ENCODE measurements at places on chromosomes 12 and 14.

- no peak for DNase-seq
Observed at GRCh38 chr12:106655577-106655976, 72.8 kb downstream of the RFX4 start.

- DNase-seq: no peak
Observed at GRCh38 chr12:12228402-12228801, 38.4 kb downstream of the LRP6 start.

- no peak for DNase-seq
Observed at GRCh38 chr12:2959505-2960389, 550 bp downstream of the TEAD4 start.

DNA sequence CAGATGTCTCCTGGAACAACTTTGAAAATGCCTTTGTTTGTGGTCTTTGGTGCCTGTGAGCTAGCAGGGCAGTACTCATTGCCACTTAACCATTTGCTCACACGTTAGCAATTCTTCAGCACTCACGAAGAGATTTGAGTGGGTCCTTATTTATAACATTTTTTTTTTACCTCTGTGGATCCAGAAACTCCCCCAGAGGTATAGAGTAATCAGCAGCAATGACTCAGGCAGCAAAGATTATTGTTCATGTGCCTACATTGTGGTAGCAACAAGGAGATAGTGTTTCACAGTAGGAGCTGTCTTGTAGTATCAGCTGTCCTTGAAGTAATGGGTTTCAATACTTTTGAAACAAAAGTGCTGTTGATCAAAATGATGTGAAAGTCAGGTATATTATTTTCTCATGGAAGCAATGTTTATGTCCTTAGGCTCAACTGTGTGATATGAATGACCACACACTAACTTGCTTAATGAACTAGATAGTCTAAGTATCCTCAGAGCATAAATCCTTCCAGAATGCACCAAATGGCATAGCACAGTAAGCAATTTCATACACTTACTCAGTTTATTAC lies 304.1 kb downstream of the EGLN3 start:
- no peak for DNase-seq

DNA sequence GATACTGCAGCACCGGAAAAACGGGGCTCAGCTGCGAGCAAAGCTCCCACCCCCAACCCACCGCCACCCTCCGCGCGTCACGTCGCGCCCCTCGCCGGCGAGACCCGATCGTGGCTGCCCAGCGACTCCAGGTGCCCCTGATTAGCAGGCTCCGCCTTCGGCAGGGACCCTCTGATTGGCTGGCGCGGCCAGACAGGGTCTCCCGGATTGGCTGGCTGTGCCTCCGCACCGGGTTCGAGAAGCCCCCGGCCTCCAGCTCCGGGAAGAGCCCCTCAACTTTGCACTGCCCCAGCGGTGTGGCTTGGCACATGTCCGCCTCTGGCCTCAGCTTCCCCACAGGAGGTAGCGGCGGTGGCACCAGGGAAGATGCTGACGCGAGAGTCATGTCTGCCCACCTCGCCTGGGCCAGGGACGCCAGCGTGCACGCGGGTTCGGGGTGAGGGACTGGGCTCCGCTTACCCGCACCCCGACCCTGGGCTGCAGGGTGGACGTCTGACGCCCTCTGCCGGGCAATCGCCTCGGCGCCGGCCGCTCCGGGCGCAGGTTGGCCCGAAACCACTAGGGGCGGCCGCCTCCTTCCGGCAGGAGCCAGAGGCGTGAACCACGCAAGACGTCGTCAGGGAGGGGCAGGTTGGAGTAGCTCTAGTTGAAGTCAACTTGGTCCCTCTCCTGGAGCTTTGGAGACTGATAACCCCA lies 498 bp upstream of the RHOF start:
- peak; percentile 94 for DNase-seq

DNA sequence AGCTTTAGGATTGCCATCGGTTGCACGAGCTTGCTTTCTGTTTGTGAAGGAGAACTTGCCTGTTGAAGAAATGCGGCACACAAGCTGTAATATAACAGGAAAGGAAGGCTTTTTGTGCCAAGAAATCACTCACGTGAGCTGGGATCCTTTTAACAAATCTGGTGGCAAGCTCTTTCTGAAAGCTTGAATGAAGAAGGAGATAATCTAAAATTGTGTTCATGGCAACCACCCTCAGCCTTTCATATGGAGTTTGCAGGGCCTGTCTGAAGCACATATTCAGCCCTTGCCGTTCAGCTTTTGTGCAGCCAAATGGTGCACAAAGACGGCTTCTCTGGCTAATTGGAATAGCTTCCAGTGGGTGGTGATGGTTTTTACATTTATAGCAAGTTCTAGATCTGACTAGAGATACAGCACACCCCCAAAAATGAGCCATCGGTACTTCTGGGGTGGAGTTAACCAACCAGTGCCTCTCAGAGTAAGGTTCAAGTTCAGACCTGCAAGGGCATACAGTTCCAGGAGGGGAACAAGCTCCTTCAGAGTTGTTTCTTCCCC lies 107.4 kb downstream of the AEBP2 start:
- no peak for DNase-seq

GRCh38 chr12:10389904-10390303 lies at the start of gene KLRK1:
KLRK1 (minus strand) TSS chr12:10390041; CDS start chr12:10388810, 1,231 bp downstream.
- DNase-seq: no peak

- DNase-seq: no peak
Observed at GRCh38 chr12:72574138-72574537, 302.0 kb downstream of the TRHDE start.

- DNase-seq: no peak
Observed at GRCh38 chr12:12327802-12328201, 22.2 kb downstream of the MANSC1 start.

- no peak for DNase-seq
Observed at GRCh38 chr14:57835766-57836165, 30.1 kb downstream of the SLC35F4 start.

DNA sequence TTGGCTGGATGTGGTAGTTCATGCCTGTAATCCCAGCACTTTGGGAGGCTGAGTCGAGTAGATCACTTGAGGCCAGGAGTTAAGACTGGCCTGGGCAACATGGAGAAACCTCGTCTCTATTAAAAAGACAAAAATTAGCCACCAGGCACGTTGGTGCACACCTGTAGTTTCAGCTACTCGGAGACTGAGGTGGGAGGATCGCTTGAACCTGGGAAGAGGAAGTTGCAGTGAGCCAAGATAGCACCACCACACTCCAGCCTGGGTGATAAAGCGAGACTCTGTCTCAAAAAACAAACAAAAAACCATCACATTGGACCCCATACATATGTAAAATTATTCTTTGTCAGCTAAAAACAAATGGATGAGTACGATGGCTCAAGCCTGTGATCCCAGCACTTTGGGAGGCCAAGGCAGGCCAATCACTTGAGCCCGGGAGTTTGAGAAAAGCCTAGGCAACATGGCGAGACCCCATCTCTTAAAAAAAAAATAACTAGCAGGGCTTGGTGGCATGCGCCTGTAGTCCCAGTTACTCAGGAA lies 43.9 kb downstream of the LIMA1 start:
- no peak for DNase-seq

DNA sequence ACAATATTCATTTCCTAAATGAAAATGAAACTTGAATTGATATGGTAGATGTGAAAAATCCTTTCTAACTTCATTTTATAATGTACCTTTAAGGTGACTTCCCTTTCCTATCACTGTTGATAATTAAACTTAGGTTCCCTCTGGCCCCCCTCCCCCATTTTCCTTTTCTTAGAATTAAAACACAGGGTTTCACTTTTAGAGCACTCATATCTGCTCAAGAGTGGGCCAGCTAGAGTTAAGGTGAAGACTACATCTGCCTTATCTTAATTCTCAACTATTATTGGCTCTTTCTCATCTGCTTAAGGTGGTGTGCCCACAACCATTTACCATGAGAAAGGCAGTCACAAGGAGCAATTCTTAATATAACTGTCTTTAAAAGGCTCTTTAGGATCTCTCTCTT lies 49.7 kb downstream of the LIN52 start:
- no peak for DNase-seq

- DNase-seq: no peak
Observed at GRCh38 chr14:105711841-105712460, 185.6 kb downstream of the TMEM121 start.

GRCh38 chr14:72562300-72562699 lies 331.6 kb downstream of the DPF3 start:
- DNase-seq: no peak

GRCh38 chr12:112808156-112808555 lies 16.6 kb downstream of the RPH3A start:
- no peak for DNase-seq

DNA sequence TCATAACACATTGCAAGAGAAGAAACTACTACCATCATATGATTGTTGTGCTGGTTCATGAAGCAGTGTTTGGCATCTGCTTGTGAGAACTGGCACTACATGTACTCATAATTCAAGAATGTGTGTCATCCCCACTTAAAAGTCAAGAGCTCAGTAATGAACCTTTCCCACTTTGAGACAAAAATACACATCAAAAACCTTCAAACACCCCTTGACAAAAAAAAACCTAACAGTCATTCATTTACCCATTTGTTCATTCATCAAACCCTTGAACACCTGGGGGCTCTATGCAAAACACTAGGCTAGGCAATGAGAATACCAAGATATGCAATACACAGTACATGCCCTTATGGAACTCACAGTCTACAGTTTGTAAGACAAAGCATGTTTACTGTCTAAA lies 40.0 kb downstream of the KIF21A start:
- DNase-seq: no peak

- DNase-seq: no peak
Observed at GRCh38 chr12:1373901-1374735, 220.3 kb downstream of the FBXL14 start.
